ENCODE measurements at places on chromosomes 3 and 15.

GRCh38 chr3:35383719-35384555 lies 255.4 kb upstream of the ARPP21 start:
- DNase-seq, result no peak

DNA sequence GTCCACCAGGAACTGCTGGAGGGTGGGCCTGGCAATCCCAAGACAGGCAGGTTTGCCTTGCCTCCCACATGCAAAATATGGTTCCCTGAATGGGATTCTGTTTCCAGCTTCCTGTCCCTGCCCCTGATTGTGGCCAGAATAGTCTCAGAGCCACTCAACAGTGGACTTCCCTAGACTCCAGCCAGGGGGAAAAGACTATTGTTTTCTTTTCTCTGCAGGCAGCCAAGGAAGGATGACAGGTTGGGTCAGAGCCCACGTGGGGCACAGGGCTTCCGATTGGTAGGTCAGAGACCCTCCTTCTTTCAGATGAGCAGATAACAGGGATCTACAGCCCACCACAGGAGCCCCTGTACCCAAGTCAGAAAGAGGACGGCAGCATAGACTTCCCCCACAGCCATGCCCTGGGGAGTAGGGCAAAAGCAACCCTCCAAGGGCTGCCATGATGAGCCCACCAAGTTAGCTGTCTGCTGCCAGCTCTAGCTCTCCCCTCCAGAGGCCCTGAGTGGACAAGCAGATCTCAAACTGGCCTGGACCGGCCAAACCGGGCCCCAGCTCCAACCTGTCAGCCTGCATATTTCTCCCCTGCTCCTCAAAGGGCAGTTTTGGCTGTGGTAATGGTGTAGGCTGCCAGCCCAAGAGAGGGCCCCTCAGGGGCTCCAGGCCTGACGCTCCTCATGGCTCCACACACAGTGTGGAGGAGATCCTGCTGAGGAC lies 6.4 kb downstream of the TLR9 start:
- no peak for DNase-seq

DNA sequence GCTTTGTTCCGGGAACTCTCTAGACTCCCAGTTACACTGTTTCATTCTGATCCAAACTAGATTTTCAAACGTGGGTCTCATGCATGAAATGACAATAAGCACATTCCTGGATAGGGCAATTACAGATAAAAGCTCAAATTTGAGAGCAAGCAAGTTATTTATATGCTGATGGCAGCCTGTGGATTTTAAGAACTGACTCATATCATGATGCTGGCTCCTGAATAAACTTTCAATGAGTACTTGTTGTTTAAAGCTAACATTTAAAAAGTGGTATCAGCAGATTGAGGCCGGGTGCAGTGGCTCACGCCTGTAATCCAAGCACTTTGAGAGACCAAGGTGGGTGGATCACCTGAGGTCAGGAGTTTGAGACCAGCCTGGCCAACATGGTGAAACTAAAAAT lies 66.6 kb downstream of the LEO1 start:
- DNase-seq, result no peak

- no peak for DNase-seq
Measured at GRCh38 chr3:65595222-65596028, 443.3 kb downstream of the MAGI1 start.

- no peak for DNase-seq
Measured at GRCh38 chr15:78177447-78177873, 28.3 kb downstream of the IDH3A start.

DNA sequence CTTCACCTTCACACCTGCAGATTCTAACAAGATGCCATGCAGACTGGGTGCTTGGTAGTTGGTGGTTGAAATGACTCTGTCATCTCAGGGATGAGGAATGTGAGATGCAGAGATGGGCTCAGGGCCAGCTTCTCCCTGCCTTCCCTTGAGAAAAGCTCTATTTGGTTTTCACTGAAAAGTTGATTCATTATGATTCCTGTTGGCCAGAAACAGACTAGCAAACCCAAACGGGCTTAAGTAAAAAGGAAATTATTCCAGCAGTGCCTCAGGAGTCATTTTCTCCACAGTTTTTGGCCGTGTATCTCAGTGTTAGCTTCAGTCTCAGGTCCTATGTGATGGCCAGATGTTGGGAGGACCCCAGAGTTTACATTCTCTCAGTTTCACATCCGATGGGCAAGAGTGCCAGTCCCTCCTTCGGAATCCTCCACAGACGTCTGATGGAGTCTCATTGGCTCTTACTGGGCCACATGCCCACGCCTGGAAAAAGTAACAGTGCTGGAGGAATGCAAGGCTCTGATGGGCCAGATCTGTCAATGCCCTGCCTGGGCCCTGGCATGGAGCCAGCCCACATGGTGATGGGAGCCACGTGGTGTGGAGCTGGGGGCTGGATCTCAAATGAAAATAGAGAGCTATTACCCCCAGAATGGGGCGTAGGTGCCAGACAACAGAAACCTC lies 22.3 kb upstream of the SACM1L start:
- no peak for DNase-seq

DNA sequence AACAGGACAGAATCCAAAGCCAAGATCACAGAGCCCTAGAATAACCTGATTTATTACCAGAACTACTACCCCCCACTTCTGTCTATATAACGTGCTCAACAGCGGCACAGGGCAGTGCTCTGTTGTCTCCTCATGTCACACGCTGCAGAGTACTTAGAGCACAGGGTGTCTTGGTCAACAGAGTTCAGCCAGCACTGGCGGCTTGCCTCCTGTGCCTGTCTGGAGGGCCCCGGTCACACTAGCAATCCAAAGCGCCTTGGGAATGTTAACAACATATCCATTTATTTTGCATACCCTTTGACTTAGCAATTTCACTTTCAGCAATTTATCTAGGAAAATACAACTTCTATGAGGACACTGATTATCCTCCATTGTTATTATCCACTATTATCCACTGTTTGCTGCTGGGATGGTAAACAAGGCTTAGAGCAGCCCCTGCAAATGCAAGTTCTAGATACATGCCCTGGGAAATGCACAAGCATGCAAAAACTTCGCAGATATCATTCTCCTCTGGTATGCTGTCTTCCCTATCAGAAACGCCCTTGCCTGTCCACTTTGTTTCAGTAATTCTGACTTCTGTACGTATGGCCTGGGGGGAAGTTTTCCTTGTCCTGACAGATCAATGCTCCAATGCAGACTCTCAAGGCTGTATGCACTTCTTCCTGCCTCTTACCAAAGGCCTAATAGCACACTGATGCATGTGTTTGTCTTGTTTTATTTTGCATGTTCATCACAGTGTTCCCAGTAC lies 86.2 kb upstream of the OCA2 start:
- DNase-seq, result no peak

DNA sequence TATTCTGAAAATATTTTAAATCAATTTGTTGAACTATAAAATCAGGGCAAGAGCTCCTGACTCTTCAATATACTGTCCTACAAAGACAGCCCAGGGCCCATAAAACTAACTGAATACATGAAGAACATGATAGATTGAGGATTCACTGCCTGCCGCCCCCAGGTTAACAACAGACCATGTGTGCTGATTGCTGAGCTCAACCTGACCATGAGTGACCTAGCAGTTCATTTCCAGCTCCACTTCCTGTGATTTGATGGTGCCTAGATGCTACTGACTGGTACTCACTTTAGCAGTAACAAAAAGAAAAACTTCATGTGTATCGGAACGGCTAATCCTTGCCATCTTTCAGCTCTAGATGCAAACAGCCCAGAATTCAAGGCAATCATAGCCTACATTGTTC lies 9.6 kb upstream of the KLF13 start:
- DNase-seq, result no peak

DNA sequence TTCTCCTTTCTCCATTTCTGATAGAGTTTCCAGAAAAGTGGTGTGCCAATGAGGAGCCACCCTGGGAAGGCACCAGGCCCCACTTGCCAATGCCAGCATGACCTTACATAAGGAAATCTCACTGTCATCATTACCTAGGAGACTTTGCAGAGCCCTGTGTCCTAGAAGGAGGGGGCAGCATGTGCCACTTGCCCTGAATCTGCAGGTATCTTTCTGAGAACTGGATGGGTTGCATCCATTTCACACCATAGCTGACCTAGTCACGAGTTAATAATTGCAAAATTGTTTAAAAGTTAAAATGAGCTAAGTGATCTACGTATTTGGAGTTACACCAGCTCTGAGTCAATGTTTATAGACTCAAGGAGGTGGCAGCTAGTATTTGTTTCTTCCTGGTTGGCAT lies 14.3 kb downstream of the CA12 start:
- DNase-seq, result no peak

- no peak for DNase-seq
Measured at GRCh38 chr15:88108991-88109390, 147.5 kb downstream of the NTRK3 start.

DNA sequence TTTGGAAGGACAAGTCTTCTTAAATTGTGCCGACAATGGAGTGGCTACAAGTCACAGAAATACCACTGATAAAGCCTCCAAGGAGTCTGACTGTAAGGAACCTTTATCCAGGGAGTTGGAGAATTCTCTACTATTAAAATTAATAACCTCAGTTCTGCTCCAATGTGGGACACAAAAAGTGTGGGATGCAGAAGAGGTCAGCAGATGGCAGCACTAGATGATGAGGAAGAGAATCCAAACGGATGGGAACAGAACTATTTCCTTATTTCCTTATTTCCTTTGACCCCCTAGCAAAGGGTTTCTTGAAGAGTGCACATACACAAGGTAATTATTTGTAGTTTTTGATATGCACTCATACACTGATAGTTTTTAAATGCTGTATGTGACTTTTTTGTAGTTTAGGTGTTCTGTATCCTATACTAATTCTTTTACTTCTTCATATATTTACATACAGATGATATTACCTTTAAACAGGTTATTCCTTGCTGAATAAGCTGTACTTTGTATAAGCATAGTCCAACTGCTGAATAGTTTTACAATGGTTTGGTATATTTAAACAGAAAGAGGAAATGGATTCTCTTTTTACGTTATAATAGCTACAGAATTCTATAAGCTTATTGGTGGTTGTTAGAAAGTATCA lies 25.6 kb upstream of the NLGN1 start:
- no peak for DNase-seq

DNA sequence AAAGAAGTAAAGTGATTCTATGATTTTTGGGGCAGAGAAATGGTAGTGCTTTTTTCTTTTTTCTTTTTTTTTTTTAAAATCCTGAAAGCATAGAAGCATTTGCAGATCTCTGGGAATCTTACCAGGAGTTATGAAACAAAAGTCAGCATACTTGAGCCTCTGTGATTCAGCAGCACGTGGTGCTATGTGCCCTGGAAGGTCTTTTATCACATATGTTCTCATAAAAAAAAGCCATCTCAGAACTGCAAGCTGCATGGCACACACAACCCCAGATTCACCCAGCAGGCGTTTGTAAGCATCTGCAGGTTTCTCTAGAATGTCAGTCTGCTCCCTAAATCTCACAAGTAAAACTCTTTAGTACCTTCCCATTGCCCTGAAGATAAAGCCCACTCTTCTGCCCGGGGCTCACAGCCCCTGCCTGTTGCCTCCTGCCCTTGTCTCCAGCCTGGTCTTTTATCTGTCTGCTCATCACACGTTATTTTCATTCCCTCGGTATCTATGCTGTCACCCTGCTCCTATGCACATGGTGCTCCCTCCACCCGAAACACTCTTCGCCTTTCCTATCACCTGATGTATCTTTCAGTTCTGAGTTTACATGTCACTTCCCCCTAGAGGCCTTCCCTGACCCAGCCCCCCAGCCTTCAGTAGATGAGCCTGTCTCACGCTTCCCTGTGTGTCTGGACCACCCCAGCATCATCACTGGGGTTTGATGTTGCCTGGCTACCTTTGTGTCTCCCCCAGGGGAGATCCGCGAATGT lies 72.4 kb downstream of the CHDH start:
- no peak for DNase-seq

- DNase-seq, result no peak
Measured at GRCh38 chr3:117277816-117278215, 568.2 kb downstream of the TUSC7 start.

DNA sequence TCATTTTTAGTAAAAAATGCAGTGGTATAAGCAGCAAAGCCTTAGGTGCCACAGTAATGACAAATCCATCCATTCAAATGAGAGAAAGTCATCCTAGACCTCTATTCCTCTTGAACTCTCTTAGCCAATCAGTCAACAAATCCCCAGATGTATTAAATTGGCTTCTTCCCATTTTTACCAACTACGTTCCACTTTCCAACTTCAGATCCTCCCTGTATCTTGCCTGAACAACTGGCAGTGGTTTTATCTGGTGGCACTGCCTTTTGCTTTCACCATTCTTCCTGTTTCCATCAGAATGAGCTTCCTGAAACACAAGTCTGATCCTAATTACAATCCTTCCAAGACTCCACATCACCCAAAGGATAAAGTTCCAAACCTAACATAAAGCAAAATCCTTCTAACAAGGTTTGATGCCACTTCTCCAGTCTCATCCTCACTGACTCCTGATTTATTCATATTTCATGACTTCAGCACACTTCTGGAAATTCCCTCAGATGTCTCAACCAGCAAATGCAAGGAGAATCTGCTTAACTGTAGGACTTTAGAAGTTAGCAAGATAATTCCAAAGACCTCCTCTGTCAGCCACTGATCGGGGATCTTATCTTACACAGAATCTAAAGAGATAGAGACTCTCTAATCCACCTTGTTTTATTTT lies 69.8 kb upstream of the SLC4A7 start:
- DNase-seq, result no peak

GRCh38 chr15:39041979-39042495 lies 477.4 kb upstream of the RASGRP1 start:
- no peak for DNase-seq

DNA sequence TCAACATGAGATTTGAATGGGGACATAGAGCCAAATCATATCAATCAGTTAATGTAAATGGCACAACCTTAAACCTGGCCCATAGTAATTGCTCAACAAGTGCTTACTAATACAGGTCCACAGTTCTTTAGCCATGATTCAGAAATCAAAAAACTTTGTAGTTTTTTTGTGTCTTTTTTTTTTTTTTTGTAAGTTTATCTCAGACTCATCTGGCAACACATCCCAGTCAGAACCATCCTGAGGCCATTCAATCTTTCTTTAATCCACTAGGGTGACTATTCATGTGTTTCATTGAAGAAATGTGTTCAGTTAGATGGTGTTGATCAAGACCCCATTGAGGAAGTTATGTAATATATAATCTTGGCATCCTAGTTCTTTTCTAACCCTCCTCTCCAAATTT lies 65.4 kb downstream of the ABI3BP start:
- no peak for DNase-seq

DNA sequence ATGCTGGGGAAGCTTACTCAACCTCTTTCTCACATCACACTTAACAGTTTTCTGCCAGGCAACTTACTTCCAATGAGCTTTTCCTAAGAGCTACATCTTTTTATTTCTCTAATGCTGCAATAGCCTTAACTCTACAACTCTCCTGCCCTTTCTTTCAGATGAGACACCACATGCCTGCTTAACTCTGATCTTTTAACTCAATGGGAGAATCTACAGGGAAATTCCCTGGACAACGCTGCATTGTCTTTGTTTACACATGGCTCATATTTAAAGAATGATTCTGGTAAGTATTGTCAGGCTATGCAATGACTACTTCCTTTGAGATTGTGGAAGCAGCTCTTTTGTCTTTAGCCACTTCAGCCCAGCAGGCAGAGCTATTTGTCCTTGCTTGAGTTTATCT lies 353.1 kb upstream of the BCHE start:
- DNase-seq, result no peak

Data from stimulated activated CD8-positive, alpha-beta memory T cell treated with anti-CD3 and anti-CD28 coated beads, Interleukin-15, amount 100 ng/mL, for 24 hours (primary cell).